Sciatic nerve (tissue), 2 donors: ENCODE measurements at places on chromosomes 7 and 10. TPM values are rescaled to one million over a fixed set of nuclear protein-coding genes. Genes with fewer than 3 reads are reported as not detected.
A peak's percentile ranks its signal among the peaks of the same experiment; 100 is the strongest.

- DNase-seq, result no peak
Measured at GRCh38 chr7:81810476-81811155, 40.8 kb upstream of the HGF start.

DNA sequence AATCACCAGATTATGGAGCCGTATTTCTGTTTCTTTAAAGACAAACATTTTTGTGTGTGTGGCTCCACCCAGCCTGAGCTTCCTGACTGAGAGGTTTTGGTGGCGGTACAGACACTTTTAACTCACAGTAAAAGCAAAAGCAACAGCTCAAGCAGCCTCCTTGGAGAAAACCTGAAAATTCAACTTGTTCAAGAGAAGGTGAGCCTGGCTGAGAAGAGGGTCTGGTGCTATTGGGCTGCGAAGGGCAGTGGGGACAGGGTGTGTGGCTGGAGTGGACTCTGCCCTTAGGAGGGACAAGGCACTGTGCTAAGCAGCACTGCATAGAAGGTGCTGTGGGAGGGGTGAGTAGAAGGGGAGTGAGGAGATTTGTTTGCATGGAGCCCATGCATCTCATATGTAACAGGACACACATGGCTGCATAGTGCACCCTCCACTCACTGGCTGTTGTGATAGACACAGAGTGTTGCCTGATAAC is at the start of gene GIMAP7:
TSS of gene GIMAP7 (plus strand) at position 125 of the 475 bp plus-strand sequence. CDS start 5,103 bp downstream, outside the sequence.
- no peak for DNase-seq

GRCh38 chr10:3525832-3526449 is 259.1 kb downstream of the KLF6 start:
- no peak for DNase-seq

GRCh38 chr10:61897671-61898434 is 3.6 kb upstream of the ARID5B start:
- no peak for DNase-seq

- DNase-seq, result no peak
Measured at GRCh38 chr7:40765639-40766038, 630.8 kb downstream of the SUGCT start.

DNA sequence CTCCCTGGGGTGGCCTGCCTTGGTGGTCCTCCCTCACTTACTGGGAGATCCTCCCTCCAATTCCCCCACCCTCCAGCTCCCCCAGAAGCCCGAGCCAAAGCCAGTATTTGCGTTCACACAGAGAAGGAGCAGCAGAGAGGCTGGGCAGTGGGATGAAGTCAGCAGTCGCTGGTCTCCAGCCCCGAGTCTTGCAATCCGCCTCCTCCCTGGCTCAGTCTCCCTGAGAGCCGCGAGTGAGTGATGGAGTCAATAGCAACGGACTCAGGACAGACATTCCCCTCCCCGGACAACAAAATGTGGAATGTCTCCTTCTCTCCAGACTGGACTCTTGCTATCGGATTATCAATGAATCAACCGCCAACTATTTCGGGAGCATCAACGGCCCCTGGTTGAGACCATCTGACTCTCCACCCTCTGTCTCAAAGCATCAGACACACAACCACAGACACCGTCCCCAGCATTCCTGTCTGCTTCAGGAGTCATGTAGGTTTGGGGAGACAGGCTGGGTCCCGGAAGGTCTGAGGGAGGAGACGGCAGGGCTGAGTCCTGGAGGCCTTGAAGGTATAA is 178.4 kb downstream of the SH3PXD2A start:
- DNase-seq, result peak; percentile 82

GRCh38 chr10:78868048-78868447 is 200.7 kb upstream of the ZMIZ1 start:
- no peak for DNase-seq

DNA sequence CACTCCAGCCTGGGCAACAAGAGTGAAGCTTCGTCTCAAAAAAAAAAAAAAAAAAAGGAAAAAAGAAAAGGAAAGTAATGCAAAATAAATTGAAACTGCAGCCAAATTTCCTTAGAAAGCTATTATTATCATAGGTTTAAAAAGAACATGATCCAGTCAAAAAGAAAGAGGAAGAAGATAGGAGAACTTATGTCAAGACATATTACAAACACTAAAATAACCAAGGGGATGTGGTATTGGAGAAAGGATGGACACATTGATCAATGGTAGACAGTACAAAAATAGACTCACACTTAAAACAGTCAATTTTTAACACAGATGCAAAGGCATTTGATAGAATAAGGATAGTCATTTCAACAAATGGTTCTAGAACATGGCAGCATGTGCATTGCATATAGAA is 27.3 kb upstream of the PFKP start:
- no peak for DNase-seq

- no peak for DNase-seq
Measured at GRCh38 chr7:48046458-48046857, 11.1 kb downstream of the C7orf57 start.

DNA sequence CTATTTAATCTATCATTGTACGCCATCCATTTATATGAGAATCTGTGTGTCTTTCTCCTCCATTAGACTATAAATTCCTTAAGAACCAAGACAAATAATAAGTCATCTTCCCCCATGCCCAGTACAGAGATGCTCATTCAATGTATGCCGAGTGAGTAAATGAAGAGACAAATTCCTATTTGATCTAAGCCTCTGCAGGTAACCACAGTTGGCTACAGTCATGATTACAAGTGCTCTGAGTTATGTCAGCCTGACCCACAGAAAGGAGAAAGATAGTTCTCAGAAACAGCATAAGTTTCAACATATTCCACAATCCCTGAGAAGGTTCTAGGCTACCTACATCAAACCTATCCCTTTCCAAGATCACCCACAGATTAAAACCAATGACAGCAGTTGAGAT is 46.1 kb downstream of the MPP7 start:
- DNase-seq, result no peak

DNA sequence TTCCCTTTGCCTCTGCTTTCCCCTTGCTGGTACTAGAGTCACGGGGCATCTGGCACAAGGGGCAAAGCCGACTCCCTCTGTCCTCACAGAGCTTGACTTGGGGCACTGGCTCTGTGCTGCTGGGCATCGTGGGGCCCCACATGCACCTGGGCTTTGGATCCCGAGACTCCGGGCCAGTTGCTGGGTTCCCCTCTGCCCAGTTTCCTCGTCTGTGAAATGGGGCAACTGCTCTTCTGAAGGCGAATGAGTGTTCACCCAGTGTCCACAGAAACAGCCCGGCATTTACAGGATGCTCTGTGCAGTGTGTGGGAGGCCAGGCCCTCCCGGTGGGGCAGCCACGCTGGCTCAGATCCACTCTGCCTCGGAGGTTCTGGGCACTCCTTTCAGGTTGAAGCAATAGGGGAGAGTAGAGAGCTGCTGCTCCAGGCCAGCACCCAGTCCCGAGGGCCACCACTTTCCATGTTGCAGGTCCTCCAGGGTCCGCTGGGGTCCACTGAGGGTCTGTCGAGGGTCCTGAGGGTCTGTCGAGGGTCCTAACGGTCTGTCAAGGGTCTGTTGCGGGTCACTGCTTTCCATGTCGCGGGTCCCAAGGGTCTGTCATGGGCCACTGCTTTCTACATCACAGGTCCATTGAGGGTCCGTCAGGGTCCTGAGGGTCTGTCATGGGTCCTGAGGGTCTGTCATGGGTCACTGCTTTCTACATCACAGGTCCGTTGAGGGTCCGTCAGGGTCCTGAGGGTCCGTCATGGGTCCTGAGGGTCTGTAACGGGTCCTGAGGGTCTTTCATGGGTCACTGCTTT is 103.6 kb downstream of the VIPR2 start:
- no peak for DNase-seq

CYP2W1 gene
- total RNA-seq, result 1.6 TPM

TRIM73 gene
- 8.7 TPM for total RNA-seq

TMEM196 gene
- not detected for total RNA-seq

OGDHL gene
- not detected for total RNA-seq

CTTNBP2 gene
- total RNA-seq, result 21.5 TPM

PCLO gene
- 0.98 TPM for total RNA-seq
